ENCODE measurements at places on chromosomes 12 and 14.

GRCh38 chr12:31752450-31752849 is 23.6 kb upstream of the AMN1 start:
- DNase-seq = no peak

DNA sequence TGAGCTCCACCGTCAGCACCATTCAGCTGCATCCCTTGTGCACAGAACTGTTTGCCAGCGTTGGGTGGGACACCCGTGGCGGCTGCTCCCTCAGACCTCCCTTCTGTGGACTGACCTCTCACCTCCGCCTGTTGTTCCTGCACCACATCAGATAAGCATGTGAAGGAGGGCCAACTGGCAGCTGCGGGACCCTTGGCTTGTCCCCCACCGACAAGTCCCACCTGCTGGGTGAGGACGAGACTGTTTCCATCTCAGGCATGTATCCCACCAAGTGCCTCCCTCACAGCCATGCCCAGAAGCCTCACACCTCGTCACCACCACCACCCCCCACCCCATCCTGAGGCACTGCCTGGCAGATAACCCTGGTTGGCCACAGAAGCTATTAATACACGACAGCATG is 18.6 kb upstream of the TEAD4 start:
- DNase-seq = no peak

DNA sequence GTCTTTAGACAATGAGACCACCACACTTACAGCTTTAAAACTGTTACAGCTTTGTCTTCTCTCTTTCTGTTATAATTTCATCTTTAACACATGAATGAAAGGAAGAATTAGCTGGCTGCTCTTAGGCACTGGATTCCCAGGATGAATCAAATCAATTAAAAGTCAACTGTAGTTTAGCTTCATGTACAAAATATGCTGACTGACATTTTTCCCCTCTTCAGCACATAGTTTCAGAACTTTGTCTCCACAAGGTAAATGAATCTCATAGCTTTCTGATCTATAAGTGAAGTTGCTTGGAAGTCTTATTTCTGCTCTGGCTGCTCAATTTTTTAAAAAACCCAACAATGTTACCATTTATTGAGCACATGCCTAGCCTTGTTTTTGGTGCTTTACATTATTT is 293.8 kb downstream of the GRIN2B start:
- DNase-seq = no peak

DNA sequence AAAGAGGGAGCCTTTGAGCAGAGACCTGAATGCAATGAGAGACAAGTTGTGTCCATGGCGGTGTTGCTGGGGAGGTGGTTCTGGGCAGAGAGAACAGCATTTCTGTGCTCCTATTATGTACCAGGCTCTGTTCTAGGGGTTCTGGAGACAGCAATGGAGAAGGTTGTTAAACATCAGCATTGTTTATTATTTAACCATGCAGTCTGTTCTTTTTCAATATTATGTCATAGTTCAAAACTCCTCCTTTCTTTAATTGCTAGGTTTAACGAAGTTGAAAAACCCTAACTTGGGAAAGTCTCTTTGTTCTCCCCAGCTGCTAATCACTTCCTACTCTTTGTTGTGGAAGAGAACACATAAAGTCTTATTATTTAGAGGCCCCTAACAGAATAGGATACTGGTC is 279.3 kb downstream of the RAD51B start:
- DNase-seq = no peak

DNA sequence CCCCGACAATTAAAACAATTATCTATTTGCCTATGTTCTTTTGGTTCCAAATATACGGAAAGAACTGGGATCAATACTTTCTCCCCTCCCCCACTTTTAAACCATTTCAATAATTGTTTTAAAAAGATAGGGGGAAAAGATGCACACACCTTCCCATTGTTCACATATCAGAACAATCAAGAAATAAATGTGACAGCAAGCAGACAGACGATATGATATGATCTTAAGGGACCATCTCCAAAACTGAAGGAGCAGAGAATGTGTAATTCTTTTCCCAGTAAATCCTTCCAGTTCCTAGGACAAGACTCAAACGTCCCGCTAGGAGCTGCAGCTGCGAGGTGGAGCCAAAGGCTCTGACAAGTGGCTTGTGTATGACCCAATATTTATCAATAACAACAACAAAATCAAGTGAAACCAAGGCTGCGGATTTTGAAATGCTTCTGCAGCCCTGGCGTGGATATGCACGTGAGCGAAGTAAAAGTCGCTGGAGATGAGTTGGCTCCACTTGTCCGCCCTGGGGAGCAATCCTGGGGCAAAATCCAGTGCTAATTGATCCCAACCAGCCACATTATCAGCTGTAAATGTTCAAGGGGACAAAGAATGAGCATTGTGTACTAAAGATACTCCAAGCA is 8.2 kb upstream of the FOXG1 start:
- no peak for DNase-seq

DNA sequence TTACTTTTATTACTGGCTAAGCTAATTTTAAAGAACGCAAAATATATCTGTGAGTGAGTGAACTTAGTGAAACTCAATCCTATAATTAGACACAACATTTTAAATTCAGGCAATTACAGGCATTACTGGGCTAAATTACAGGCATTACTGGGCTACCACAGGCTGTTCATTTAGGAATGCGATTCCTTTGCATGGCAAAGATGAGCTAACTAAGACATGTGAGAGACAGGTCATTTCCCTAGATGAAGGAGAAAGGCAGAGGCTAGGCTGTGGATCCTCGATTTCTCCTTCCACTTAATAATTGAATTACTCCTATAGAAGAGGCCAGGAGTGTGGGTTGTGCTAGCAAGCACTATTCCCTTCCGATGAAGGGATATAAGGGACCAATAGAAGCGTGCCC is 429.4 kb upstream of the LMO3 start:
- no peak for DNase-seq

GRCh38 chr14:81311778-81312177 is 88.3 kb downstream of the STON2 start:
- no peak for DNase-seq

- DNase-seq = no peak
Measured at GRCh38 chr14:34219661-34220377, 242.2 kb downstream of the SPTSSA start.

GRCh38 chr12:116524964-116525379 is 34.2 kb upstream of the MAP1LC3B2 start:
- DNase-seq = no peak

DNA sequence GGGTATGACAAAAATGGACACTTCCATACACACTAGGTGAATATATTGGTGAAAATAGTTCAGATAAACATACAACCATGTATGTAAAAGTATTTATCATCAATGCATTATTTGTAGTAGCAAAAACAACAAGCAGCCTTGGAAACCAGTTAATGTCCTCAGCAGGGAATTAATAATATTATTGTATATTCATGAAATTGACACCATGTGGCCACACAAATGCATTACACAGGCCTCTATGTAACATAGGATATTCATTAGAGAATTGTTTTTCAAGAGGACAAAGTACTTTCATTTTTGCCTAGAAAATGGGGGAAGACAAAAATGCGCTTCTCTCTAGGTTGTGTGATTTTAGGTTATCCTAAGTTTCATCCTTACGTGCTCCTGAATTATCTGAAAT is 24.3 kb downstream of the SPRING1 start:
- no peak for DNase-seq

GRCh38 chr12:57093415-57094207 is 4.7 kb downstream of the NAB2 start:
- DNase-seq = peak; percentile 52

DNA sequence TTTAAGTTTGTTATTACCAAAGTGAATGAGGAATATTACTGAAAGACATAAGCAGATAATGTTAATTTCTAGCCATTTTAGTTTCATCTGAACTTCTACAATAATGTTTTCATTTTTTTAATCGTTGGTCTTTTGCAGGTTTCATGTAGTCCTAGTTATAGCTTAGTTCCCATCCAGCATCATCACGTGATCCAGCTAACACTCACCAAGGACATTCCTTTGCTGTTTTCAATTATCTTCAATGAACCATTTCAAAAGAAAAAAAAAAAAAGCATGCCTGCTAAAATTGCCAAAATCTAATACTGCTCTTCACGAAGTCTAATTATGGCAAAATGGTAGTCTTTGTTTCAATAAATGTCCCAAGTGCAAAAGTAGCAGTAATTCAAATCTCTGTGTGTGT is 187.7 kb upstream of the ATXN7L3B start:
- DNase-seq = no peak

DNA sequence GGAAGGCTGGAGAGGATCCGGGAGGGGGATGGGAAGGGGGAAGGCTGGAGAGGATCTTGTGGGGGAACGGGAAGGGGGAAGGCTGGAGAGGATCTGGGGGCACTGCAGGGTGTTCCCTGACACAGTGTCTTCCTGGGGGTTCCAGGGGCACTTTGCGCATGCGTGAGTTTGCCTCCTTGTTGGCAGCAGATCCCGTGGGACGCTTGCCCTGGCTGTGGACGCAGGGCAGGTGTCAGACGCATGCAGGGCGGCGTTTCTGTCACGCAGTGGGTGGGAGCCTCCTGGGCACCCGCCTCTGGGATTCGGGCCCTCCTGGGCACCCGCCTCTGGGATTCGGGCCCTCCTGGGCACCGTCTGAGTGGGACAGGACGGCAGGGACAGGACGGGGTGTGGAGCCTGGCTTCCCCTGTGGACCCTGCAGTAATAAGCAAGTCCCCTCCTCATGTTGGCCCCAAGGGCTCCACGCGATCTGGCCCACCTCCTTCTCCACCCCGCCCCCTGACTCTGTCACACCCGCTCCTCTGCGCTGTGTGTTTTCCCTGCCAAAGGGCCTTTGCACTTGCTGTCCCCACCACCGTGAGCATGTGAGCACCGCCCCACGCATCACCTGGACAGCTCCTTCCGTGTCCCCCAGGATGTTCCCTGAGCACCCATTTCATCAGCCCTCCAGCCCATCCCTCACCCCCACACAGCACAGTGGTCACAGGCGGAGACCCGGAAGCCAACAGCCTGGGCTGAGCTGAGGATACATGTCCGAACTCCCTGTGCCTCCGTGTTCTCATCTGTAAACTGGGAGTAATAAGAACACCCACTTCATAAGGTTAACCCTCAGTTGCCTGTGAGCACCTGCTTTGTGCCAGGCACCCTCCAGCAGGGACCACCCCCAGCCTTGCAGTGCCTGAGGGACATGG is 4.4 kb downstream of the MMP17 start:
- DNase-seq = no peak

DNA sequence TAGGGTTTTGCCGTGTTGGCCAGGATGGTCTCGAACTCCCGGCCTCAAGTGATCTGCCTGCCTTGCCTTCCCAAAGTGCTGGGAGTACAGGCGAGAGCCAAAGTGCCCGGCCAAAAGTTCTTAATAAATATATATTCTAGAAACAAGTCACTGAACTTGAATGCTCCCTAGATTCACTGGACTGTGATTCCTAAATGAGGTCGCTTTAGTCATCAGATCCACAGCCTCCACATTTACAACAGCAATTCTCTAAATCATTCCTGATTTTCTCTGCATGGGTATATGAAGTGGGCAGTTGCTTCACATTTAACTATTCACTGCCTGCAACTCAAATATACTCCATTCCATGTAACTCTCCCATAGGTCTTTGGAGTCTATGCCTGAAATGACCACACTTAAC is 813.0 kb downstream of the GALC start:
- no peak for DNase-seq

- no peak for DNase-seq
Measured at GRCh38 chr12:16389594-16389993, 42.1 kb downstream of the MGST1 start.

DNA sequence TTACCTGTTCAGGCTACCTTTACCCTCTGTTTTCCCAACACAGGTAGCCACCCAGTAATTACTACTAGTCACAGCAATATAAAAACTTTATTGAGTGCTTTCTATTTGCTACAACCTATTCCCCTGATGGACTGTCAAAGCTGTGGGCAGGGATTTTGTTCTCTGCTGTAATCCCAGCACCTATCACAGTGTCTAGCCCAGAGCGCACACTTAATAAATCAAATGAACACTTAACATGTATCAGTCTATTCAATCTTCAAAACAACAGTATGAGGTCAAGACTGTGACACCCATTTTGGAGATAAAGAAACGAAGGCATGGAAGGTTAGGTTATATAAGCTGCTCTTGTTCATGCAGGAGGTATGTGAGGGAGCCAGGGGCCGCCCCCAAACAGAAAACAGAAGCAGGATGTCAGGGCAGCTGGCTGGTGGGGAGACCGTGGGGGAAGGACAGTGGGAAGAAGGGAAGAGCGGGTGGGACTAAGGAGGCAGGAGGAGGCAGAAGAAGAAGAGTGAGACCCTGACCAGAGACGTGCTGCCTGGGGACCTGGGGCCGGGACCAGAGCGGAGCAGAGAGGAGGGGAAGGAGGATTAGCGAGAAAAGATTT is 1.7 kb downstream of the TNFRSF1A start:
- DNase-seq = no peak

DNA sequence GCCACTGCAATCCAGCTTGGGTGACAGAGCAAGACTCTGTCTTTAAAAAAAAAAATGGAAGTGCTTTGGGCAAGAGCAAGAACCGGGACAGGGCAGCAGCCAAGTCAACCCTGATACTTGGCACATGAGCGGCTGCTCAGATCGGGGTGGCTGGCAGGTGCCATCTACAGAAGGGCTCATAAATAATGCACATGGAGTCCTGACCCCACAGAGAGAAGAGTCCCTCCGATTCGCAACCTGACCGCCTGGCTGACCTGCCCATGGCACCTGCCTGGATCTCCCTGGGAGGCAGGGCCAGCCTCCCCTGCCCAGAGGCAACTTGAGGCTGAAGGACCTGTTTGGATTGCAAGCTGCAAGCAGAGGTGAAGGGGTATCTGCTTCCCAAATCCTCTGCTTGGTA is 9.6 kb upstream of the TMEM120B start:
- DNase-seq = no peak

- no peak for DNase-seq
Measured at GRCh38 chr14:89331398-89331797, 85.6 kb downstream of the FOXN3 start.

DNA sequence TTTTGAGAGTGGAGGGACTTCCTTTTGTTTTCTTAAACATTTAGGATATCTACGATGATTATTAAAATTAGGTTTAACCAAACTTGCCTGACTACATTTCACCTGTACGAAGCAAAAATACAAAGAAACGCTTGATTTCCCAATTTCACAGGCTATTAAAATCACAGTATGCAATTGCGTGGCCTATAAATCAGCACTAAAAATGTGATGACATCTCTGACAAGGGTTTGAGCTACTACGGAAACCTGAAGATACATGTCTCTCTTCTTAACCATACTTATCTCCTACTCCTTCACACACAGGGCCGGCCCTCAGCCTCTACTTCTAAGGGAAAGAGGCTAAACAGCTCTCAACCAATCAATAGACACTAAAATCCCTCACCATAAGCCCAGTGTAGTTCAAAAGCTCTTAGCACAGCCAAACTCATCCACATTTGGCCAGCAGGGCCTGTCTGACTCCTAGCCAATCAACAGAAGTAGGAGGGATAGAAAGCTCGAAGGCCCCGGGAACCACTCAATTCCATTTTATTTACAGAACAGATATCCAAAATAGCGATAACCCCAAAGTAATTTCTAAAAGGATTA is 137.3 kb downstream of the FOXN3 start:
- DNase-seq = no peak
